ENCODE measurements at places on chromosomes 1 and 21. TPM values are rescaled to one million over a fixed set of nuclear protein-coding genes. Genes with fewer than 3 reads are reported as not detected.

DNA sequence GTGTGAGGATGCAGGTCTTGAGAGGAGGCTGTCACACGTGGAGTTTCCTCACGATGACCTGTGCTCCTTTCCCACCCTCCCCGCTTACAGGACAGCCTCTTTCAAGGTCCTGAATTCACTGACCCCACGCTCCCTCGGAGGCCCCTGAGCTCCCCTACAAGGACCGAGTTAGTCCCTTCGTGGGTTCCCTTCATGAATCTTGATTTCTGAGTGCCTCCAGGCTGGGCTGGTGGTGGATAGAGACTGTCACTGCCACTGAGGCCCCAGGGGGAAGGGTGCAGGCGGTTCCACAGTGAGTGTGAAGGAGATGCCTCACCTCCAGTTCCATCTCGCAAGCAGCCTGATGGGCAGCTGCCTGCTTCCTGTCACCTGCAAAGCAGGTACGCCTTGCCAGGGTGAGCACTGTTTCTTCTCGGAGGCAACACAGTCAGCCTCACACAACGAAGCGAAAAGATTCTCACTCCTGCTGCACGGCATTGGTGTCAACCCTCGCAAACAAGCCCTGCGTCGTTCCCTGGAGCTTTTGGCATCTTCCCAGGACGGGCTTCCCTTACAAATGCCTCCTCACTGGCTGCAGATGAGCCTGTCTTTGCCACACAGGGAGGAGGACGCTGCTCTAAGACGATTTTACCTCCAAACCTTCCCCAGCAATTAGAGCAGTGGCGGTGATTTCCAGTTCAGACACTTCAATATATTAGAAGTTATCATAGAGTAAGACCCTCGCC, 26.7 kb upstream of the PCP4 start:
- no peak for DNase-seq

DNA sequence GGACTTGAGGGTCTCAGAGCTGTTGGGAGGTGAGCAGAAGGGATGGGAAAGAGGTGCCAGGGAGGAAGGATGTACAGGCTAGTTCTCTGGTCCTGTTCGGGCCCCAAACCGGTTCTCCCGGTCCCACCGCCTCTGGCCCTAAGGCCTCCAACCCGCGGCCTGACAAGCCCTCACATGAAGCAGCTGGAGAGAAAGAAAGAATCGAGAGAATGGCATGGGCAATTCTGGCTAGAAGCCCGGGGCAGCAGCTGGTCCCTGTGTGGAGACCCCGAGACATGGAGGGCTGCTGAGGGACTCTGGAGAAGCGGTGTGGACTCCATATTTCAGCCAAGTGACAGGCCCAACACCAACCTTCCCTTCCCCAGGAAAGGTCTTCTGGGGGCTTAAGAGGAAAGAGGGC, 730 bp downstream of the CDC42SE1 start:
- DNase-seq = no peak

DNA sequence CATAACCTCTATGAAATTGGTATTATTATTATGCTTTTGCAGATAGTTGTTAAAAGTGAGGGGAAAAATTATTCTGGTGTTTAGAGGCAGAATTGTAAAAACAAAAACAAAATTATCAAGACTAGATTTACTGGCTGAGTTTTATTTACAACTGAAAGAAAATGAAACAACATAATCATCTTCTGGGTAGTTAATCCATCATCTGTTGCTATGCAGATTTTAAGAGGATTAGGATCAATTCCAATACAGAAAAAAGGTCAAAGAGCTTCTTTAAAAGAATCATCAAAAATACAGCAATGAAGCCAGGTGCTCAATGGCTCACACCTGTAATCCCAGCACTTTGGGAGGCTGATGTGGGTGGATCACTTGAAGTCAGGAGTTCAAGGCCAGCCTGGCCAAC, 8.3 kb downstream of the GOLT1A start:
- DNase-seq = no peak

- DNase-seq = no peak
Observed at GRCh38 chr1:183807549-183808168, 2.7 kb downstream of the RGL1 start.

DNA sequence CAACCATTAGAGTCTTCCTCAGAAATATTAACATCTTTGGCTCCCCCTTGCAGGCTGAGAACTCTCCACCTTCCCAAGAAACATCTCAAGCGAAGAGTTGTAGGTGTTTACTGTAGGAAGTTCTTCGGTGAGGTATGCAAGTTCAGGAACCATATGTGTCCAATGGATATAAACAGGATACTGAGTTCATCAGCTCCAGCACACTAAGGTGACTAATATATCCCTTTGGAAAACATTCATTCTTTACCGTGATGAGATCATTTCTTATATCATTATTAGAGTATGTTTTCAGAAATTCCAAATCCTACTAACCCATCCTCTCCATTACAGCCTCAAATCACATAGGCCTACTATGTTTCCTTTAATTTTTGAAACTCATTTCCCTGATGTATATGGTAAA, 37.3 kb upstream of the PRMT6 start:
- DNase-seq = no peak

GRCh38 chr1:202659974-202660373, 50.3 kb downstream of the SYT2 start:
- no peak for DNase-seq

DNA sequence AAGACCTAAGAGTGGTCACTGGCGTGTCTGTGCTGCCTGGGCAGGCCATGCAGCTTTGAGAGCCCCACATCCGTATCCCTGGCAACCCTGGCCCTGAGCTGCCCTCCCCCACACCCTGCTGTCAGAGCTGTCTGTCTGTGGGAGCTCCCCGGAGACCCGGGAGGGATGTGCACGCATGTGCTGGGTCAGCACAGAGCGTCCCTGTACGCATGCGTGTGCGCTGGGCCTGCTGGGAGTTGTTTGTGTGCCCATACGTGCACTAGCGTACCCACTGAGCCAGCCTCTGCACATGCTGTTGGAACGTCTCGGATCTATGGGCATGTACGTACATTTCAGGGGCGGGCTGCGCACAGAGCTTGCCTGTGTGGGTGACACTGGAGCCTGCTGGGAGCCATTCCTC, 89.3 kb downstream of the EPHB2 start:
- DNase-seq = no peak

- DNase-seq = no peak
Observed at GRCh38 chr1:229068270-229068987, 202.5 kb upstream of the RAB4A start.

DNA sequence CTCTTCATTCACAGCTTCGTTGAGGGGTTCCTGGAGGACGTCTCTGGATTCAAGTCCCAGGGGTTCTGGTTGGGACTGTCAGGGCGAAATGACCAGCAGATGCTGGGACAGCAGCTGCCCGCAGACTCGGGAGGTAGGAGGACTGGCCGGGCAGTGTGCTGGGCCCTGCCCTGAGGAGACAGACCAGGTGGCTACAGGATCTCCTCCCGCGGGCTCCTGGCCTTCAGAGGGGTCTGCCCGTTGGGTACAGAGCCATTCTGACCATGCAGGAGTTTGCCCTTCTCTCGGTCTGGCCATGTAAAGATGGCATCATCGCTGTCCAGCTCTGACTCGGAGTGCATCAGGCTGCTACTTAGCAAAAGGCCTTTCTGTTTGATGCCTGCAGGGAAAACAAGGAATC, 122.5 kb downstream of the KIAA0319L start:
- no peak for DNase-seq

- no peak for DNase-seq
Observed at GRCh38 chr1:41391834-41392527, 30.7 kb downstream of the FOXO6 start.

DNA sequence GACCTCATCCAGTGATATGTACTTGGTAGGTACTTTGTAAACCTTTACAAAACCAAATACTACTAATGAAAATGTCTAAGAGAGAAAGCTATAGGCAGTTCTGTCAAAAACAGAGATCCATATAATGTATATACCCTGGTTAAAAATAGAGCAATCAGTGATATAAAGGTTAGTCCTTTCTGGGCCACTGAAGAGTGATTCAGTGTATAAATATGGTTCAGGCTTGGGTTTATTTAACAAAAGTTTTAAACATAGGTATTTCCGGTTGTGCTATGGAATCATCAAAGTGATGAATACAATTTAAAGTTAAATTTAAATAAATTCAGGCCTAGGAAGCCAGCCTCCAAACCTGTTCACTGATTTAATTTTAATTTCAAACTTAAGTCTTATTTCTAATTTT, 108.4 kb upstream of the DMRTA2 start:
- no peak for DNase-seq

DNA sequence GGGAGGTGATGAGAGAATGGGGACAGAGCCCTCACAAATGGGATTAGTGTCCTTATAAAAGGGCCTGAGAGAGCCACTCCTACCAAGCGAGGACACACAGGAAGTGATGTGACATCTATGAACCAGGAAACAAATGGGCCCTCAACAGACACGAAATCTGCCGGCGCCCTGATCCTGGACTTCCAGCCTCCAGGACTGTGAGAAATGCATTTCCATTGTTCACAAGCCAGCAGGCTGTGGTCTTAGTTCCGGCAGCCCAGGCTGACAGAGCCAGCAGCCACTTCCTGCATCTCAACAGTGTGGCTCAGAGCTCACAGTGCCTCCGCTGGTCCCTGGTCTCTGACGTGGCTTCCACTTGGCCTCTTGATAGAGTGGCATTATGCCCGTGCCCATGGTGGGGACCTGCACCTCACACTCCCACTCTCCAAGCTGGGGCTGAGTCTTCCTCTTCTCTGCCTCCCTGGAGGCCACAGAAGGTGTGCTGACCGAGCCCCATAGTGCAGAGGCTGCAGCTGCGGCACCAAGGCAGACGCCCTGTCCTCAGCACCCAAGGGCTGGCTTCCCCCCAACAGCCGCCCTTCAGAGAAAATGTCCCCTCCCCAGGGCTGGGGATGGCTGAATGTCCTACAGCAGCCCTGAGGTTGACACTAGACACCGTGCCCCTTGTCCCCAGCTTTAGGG, 44.9 kb downstream of the ACOT7 start:
- DNase-seq = no peak

DNA sequence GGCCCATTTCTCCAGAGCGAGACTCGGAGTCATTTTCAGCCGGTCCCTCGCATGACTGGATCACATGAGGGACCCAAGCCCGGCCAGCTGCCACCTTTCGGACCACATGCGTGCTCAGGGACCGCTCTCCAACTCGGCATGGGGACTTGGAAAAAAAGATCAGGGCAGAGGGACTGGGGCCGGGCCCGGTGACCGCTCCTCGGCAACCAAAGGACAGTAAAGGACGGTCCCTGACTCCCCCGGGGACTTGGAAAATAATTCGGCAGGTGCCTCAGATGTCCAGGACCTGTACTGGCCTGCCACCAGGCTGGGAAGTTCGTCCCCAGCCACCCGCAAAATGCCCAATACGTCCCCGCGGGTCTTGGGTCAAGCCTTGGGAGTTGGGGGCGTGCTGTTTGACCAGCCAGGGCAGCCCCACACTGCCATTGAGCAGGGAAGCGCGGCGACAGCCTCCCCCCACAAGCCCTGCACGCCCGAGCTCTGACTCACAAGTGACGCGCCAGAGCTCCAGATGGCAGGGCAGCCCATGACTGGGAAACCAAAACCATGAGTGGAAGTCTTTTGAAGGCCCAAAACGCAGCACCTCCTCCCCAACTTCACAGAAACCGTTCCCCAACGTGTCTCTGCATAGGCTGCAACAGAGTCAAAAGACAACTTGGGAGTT, 134.5 kb downstream of the LIPI start:
- DNase-seq = no peak

GRCh38 chr1:201383647-201384405, 6.3 kb upstream of the TNNT2 start:
- no peak for DNase-seq

- no peak for DNase-seq
Observed at GRCh38 chr1:169698976-169699375, 12.4 kb downstream of the SELL start.

DNA sequence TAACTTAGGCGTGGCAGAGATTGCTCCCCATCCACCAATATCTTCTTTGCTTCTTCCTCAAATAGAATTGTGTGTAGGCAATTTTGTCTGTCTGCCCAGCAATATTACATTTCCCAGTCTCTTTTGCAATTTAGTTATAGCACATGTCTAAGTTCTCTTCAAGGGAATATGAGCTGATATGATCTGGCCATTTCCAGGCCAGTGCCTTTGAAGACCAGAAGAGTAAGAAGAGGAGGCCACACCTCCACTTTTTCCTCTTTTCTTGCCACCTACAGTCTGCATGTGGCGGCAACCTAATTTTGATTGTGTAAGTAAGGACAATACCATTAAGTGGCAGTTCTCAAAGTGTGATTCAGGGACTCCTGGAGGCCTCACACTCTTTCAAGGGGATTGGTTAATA, 6.3 kb upstream of the RSBN1 start:
- DNase-seq = no peak

- DNase-seq = no peak
Observed at GRCh38 chr1:121566346-121566745, 381.6 kb downstream of the SRGAP2C start.

DNA sequence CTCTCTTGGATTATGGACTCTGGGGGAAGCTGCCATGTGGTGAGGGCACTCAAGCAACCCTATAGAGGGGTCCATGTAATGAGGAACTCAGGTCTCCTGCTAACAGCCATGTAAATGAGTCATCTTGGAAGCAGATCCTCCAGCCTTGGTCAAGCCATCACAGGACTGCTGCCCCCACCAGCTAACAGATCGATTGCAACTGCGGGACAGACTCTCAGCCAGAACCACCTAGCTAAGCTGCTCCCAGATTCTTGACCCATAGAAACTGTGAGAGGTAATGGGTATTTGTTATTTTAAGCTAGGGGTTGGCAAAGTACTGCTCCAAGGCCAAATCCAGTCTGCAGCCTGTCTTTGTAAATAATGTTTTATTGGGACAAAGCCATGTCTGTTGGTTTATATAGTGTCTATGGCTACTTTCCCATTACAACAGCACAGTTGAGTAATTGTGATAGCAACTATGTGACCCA, 27.6 kb upstream of the MAP3K7CL start:
- no peak for DNase-seq

- DNase-seq = peak; percentile 88
Observed at GRCh38 chr1:70353601-70354331, 756 bp downstream of the ANKRD13C start.

- no peak for DNase-seq
Observed at GRCh38 chr1:15681349-15682292, 2.5 kb upstream of the PLEKHM2 start.

GRCh38 chr1:205071028-205071409, 13.2 kb downstream of the TMEM81 start:
- no peak for DNase-seq

DNA sequence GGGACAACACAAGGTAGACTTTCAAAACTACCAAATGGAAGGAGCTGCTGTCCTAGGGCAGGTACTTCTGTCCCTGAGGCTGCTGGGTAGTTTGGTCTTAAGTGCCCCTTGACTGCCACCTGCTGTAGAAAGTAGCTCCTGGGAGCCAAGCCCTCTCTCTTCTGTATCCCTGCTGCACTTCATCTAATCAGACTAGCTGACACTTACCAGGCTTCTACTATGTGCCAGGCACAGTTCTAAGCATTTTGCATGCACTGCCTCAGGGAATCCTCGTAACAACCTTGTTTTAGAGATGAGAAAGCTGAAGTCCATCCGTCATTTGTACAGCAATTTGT, 15.9 kb upstream of the SRSF4 start:
- DNase-seq = no peak

SYT11 gene
- 20.9 TPM for total RNA-seq

OR2W3 gene
- 3.9 TPM for total RNA-seq

SEMA6C gene
- total RNA-seq = 10.1 TPM

FMN2 gene
- total RNA-seq = not detected

ZBTB21 gene
- 16.7 TPM for total RNA-seq

CELA3A gene
- not detected for total RNA-seq

SERTAD4 gene
- 2.7 TPM for total RNA-seq

RPE65 gene
- total RNA-seq = not detected

ARTN gene
- 17.4 TPM for total RNA-seq

PGBD5 gene
- total RNA-seq = 0.98 TPM

OSCP1 gene
- total RNA-seq = 5.2 TPM

SUSD4 gene
- 26.3 TPM for total RNA-seq
